Nephron progenitor cell (in vitro differentiated cells): ENCODE measurements at places on chromosomes 1 and 21.
A peak's percentile ranks its signal among the peaks of the same experiment; 100 is the strongest.

GRCh38 chr1:152179566-152179965 lies 20.5 kb upstream of the RPTN start:
- no peak for DNase-seq

- DNase-seq, result no peak
Measured at GRCh38 chr1:56457756-56458375, 121.5 kb downstream of the PLPP3 start.

- peak; percentile 73 for DNase-seq
Measured at GRCh38 chr21:41816583-41817165, 49.8 kb upstream of the RIPK4 start.

DNA sequence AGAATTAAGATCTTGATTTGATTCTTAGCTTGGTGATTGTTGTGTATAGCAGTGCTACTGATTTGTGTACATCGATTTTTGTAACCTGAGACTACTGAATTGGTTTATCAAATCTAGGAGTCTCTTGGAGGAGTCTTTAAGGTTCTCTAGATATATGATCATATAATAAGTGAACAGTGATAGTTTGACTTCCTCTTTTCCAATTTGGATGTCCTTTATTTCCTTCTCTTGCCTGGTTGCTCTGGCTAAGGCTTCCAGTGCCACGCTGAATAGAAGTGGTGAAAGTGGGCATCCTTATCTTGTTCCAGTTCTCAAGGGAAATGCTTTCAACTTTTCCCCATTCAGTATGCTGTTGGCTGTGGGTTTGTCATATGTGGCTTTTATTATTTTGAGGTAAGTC lies 61.5 kb upstream of the LYST start:
- DNase-seq, result no peak

DNA sequence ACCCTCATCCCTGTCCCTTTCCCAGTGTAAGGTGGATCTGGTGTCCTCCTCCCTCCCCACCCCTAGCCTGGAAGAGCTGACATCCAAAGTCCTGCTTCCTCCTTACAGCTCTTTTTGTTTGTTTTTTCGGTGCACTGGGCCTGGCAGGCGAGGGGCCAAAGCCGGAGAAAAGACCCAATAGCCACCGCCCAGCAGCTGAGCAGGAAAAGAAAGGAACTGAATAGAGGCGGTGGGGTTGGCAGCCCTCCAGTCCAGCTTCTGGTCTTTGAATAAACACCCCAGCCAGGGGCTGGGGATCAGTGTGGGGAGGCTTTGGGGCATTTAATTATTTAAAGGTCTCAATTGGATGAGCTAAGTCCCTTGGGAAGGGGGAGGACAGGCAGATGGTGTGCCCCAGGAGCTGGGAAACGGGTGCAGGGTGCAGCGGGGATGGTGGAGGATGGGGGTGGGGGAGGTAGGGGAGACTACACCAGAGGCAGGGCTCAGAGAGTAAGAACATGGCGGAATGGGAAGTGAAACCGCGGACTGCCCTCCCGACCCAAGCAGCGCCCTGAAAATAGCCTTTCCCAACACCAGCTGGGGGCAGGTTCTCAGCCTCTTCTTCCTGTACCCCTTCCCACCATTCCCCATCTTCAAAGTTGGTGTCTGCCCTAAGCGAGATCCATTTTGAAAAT lies 20.2 kb downstream of the BTG2 start:
- no peak for DNase-seq

DNA sequence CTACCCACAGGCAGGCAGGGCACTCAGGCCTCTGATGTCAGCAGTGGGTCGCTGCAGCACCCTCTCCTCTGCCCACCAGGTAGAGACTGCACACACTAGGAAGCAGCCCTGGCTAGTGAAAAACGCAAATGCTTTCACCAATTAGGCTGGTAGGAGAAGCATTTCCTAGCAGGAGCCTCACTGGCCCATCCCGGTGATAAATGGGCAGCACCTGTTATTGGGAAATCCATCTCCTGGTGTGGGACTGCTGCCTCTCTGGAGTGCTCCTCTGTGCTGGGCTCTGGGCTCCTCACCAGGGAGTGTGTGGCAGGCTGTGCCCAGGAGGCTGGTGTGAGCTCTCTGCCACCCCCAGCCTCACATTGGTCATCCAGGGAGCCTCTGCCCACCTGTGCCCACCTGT lies 28.6 kb downstream of the LRP8 start:
- no peak for DNase-seq
